ENCODE measurements at places on chromosomes 5 and 9. TPM values are rescaled to one million over a fixed set of nuclear protein-coding genes. Genes with fewer than 3 reads are reported as not detected.

IL4 gene
- total RNA-seq = not detected

RLN2 gene
- total RNA-seq = not detected

PLAC8L1 gene
- total RNA-seq = 0.59 TPM

UAP1L1 gene
- total RNA-seq = 21.5 TPM

PHF24 gene
- 0.30 TPM for total RNA-seq

ADRA1B gene
- total RNA-seq = under 0.01 TPM

ERAP2 gene
- 5.8 TPM for total RNA-seq

PCDHA8 gene
- under 0.01 TPM for total RNA-seq

TMEFF1 gene
- total RNA-seq = 5.3 TPM

AIF1L gene
- 0.30 TPM for total RNA-seq

C5orf63 gene
- total RNA-seq = 1.5 TPM

RNF183 gene
- total RNA-seq = not detected

SAXO1 gene
- not detected for total RNA-seq

ZNF454 gene
- total RNA-seq = 3.6 TPM

Data from smooth muscle cell of the umbilical artery (primary cell).